ENCODE measurements at places on chromosomes 7 and 10.

- DNase-seq: no peak
Measured at GRCh38 chr10:458421-458851, 231.0 kb downstream of the DIP2C start.

DNA sequence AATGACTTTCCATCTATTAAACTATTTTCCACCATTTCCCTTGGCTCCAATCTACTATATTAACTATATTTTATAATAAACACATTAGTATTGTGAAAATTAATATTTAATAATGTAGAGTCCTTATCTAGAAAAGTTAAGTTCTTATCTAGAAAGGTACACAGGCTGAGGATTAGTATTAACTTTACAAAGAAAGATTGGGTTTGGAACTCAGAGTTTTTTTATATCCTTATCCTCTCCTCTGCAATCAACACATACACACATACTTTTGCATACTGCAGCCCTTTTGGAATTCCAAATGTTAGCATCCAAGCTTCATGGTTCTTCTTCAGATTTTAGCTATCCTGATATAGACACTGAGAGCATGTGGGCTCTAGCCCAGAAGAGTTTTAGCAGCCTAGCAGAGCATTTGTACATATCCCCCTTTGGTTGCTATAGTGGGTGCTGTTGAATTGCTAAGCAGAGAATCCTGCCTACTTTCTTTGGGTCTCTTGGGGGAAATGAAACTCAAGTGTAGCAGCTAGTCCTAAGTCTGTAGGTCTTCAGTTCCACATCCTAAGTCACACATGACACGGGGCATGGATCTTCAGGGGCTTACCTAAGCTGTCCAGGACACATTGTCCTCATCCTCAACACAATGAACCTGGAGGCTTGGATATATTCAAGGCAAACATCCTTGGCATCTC lies 874.6 kb downstream of the LRMDA start:
- DNase-seq: no peak

- DNase-seq: no peak
Measured at GRCh38 chr10:71423250-71423649, 26.5 kb downstream of the CDH23 start.

DNA sequence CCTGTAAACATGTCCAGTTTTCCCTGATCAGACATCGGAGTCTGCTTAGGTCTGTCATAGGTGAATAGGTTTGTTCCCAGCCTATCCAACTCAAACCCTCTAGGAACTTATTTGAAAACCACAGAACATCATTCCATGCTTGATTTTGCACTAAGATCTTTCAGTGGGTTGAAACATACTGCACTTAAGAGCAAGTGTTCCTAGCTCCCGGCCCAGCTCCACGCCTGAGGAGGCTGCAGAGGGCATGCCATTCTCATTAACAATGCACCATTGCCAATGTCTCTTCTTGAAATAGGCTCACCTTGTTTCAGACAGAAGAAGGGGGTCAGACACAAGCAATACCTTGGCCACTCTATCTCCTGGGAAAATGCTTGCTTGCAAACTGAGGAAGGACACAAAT lies 78.0 kb upstream of the EGR2 start:
- DNase-seq: no peak

DNA sequence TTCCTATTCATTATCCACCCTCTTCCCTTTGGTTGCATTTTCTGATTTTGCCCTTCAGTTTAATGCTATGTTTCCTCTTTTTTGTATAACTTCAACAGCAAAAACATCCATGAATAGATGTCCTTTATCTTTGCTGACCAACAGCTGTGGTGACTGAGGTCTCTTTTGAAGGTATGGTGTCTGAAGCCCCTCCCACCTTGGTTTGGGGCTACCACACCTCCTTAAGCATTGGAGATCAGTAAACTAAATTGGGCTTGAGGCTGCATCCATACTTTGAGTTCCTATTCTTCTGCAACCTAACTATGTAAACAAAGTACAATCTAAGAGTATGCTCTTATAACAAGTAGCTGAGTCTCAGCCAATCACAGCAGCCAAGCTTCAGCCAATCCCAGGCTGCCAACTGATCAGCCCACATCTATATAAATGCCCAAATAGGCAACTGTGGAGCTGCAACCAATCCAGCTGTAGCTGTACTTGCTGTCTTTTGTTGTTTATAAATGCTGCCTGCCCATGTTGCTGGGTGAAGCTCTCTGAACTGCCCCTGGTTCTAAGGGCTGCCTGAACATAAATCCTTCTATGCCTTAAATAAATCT lies 69.4 kb upstream of the PDLIM1 start:
- DNase-seq: no peak

DNA sequence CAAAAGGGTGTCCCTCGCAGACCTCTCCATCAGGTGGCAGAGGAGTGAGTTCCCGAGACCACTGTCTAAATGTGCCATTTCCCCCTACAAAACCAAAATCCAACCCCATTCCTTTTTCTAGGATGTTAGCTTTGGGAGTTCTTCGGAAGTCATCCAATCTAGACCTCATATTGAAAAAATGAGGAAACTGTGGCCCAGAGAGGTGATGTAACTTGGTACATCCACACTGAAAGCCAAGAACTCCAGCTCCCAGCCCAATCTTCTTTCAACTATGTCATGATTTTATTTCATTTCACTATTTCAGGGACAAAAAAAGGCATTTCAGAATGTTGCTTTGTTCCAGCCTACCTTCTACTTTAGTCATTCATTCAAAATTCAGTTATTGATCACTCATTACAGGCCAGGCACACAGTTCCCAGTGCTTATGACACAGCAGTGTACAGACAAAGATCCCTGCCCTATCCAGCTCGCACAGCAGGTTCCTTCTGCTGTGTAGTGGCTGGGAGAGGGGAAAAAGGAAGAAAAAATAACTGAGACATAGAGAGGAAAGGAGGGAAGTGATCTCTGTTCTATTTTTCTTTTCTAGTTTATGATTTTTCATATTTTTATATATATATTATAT lies 35.8 kb downstream of the SCRN1 start:
- DNase-seq: no peak

DNA sequence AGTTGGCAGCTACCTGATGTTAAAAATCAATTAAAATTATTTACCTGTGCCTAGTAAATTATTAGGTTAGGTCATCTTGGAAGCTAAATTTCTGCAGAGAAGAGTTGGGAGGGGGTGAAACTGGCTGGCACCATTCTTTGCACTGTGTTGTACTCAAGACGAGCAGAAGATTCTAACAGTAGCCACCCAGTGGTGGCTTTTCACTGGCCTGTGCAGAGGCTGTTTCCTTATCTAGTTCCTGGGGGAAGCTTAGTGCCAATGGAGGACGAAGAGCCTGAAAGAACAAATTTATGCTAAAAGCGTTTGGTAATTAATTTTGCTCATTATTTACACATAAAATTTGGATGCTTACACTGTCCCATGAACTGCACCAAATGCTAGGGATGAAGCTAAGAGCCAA lies 595.3 kb downstream of the XPNPEP1 start:
- no peak for DNase-seq

- DNase-seq: no peak
Measured at GRCh38 chr10:18474118-18474455, 177.3 kb downstream of the NSUN6 start.

GRCh38 chr7:3078514-3078913 lies 34.8 kb upstream of the CARD11 start:
- DNase-seq: no peak

- no peak for DNase-seq
Measured at GRCh38 chr10:97028126-97028831, 157.5 kb downstream of the SLIT1 start.

- no peak for DNase-seq
Measured at GRCh38 chr10:79270466-79271246, 76.6 kb upstream of the PPIF start.

GRCh38 chr7:123994449-123994848 lies 38.4 kb downstream of the TMEM229A start:
- DNase-seq: no peak

DNA sequence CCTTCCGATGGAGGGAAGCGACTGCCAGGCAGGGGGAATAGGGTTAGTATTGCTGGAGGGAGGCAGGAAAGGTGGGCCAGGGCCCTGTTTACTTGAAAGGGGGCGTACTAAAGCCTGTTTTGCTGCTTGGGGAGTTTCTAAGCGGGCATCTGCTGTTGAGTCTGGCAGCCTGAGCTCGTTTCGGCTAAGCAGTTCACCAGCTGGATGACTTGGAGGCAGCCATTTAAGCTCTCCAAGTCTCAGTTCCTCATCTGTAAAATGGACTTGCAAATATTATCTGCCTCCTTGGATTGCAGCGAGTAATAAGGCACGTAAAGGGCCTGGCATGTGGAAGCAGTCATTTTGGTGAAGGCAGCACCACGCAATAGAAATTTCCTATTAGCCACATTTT lies 44.0 kb downstream of the LDB3 start:
- no peak for DNase-seq

DNA sequence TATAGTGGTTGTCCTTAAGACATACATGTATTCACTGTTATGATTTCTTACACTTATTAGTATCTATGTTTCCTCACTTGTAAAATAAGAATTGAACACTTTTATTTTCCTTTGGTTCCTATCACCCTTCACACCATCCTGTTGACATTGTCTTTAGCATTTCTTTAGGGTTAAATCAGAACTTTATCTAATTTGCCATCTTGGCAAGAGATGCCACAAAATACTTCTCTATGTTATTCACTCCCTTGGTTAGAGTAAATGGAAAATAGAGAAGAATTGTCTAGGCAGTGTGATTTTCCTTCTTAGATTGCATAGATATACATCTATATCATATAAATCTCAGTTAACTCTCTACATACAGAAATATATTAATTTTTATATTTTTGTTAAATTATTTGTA lies 204.7 kb downstream of the SEMA3D start:
- no peak for DNase-seq

- DNase-seq: no peak
Measured at GRCh38 chr10:124340033-124340760, 78.5 kb downstream of the OAT start.

DNA sequence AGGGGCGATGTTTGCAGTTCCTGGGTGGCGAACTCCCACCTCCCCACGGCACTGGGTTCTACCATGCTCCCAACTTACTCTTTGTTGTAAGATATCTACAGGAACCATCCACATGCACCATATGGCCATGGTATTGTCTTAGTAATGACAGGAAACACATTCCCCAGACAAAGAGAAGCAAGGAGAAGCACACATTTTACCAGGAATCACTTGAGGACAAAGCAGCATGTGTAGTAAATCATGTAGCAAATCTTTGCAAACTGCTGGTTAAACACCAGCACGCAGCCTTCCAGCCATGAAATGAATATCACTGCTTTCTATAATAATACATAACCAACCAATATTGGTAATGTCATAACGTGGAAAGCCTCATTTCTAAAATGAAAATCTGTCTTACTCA lies 101.2 kb downstream of the NRP1 start:
- no peak for DNase-seq

Data from caudate nucleus (tissue), 63 donors.